A673 (cell line): ENCODE measurements at places on chromosomes 5 and 9.

GRCh38 chr9:91945277-91946085, 4.5 kb downstream of the ROR2 start:
- peak; percentile 89 for DNase-seq

DNA sequence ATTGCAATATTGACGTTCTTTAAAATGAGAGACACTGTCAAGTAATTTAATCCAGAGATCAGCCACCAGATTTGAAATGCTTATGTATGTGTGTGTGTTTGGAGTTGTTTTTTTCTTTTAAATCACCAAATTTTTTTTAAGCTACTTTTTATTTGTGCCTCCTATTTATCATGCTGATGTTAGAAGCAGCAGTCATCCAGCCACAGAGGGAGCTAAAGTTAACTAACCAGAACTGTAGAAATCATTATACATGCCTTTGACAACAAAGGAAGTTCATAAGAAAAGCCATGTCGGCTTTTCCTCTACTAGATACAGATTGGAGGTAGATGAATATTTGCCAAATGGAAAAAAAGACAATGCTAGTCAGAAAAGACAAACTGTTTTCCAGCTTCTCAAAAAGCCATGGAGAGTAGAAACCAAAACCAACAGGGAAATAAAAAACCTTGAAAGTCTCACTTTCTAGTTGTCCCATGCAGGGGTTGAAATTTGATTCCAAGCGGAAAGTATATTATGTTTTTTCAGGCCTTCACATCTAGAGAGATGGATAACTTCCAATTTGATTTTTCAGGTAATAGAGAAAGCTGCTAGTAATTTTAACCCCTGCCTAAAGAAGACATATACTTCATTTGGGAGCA, 4.5 kb downstream of the PURA start:
- DNase-seq: peak; percentile 44

DNA sequence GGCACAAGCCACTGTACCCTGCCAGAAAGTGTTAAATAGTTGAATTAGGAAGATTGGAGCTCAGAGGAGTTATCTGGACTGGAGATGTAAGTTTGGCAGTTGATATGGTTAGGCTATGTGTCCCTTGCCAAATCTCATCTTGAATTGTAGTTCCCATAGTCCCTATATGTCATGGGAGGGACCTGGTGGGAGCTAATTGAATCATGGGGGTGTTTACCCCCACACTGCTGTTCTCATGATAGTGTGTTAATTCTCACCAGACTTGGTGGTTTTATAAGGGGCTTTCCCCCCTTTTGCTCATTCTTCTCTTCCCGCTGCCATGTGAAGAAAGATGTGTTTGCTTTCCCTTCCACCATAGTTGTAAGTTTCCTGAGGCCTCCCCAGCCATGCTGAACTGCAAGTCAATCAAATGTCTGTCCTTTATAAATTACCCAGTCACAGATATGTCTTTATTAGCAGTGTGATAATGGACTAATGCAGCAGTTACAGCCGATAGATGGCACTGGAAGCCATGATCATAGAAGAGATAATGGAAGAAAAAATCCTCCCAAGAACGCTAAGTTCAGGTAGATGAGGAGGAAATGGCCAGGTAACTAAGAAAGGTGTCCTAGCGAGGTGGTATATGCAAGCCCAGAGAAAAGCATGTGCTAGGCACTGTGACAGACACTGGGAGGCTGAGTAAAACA, 51.4 kb downstream of the TNFSF8 start:
- no peak for DNase-seq

DNA sequence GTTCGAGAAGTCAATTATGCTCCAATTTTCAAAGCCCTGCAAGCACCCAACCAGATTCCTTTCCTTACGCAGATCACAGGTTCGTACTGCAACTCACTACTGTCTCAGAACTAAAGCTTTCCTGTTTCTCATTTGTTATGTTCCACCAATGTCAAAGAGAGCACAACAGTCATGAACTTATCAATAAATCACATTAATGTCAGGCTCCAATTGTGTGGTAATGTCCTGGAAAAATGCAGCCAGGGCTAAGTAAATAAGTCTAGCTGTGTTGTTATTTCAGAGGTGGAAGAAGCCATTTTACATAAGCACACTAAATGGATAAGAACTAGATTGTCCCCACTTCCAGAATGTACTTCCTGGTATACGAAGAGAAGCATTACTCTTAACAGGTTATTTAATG, 488.6 kb upstream of the PTGER4 start:
- DNase-seq: no peak

DNA sequence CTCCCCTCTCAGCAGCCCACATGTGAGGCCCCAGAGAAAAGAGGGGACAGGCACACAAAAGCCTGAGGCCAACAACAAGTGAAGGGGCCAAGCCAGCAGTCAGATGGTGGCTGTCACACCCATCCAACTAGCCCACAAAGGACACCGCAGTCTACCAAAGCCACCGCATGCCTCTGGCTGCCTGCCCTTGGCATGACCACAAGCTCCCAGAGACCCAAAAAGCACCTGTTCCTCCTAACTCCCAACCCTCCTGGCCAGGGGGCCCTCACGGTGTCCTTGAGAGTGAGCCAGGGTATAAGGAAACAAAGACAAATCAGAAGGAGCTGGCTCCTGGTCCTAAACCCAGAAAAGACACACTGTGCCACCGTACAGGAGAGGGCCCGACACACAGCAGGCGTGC, 77.8 kb upstream of the LRRTM2 start:
- no peak for DNase-seq
